RCC 7860 (cell line): ENCODE measurements at places on chromosomes 3 and 15.
A peak's percentile ranks its signal among the peaks of the same experiment; 100 is the strongest.

DNA sequence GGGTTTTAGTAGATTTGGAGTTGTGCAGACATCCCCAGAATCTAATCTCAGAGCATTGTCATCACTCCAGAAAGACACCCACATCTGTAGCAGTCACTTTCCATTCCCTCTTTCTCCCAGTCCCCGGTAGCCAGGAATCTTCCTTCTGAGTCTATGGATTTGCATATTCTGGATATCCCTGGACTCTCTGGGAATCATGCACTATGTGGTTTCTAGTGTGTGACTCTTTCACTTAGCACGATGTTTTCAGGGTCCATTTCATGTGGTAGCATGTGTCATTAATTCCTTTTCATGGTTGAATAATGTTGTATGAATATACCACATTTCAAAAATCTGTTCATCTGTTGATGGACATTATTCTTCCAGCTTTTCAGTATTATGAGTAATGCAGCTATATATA, 29.3 kb downstream of the FBLN2 start:
- DNase-seq: peak; percentile 5

GRCh38 chr3:190514413-190515153, 698 bp downstream of the IL1RAP start:
- no peak for DNase-seq

- DNase-seq: peak; percentile 40
Observed at GRCh38 chr3:70261283-70261682, 51.2 kb downstream of the MDFIC2 start.

DNA sequence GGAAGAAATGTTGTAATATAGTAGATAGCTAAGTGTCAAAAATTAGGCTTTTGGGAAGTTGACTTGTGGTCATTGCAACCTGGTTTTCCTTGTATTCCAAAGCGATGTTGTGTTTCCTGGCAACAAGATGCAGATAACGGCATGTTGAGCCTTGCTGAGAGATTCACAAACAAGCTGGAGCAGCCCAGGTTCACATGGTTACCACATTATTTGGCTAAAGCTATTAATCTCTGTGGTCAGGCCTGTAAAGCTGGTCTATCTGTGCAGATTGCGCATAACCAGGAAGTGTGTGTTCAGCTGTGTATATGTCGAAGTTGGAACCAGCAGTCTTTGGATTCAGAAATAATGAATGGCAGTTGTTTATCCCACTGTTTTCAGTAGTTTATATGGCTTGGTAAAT, 6.6 kb downstream of the TIPARP start:
- DNase-seq: peak; percentile 63

DNA sequence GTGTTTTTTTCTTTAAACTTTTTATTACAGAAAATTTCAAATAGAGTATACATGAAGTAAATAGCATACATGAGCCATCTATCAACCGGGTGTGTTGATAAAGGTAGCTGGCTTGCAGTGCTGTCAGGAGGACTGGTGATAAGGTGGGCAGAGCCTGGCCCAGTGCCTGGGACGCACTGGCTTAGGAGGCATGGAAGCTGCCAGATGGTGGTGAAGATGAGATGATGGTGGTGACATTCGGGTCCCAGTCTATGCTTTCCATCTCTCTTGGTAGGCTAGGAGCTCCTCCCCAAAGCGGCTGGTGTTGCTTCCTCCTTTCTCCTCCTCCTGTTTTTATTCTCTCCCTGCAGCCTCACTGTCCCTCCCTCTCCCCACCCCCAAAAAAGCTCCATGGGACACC, 101.7 kb downstream of the ADCY5 start:
- DNase-seq: no peak

GRCh38 chr3:25748189-25748588, 35.1 kb downstream of the NGLY1 start:
- no peak for DNase-seq

- no peak for DNase-seq
Observed at GRCh38 chr3:31530960-31531335, 1.8 kb upstream of the STT3B start.

GRCh38 chr15:65033659-65034269, 4.3 kb upstream of the MTFMT start:
- no peak for DNase-seq

DNA sequence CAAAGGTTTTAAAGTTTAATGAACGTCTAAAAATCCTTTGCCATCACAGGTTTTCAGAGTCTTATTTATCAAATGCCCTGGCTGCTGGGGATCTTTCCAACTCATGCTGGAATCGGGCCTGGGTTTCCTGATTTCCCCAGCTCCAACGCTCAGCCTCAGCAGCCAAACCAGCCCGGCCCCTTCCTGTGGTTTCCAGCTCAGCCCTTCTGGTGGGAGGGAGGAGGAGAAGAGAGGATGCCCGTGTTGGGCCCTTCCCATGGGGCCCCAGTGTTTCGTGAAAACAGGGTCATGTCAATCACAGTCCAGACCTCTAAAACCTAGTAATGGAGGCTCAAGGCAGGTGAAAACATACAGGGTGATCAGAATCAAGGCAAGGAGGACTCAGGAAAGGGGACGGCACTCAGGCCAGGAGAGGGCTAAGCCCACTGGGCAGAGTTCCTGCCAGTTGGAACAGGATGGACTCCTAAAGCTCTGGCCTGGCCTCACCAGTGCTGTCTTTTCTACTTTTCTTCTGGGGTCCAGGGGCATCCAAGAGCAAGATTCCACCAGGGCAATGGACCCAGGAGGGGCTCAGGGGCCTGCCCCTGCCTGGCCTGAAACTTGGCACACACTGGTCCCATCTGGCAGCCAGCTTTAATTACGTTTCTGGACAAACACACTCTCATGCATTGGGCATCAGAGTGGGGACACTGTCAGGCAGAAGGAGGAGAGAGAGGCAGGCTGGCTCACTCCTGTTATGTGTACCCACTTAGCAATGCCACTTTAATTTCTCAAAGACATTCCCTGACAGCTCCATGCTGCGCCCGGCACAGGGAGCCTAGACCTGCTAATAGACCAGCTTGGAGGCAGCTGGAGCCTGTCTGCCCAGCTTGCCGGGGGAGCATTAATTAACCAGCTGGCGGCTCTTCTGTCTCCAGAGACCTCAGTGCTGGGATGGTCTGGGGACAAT, 194.6 kb downstream of the FAM43A start:
- no peak for DNase-seq

DNA sequence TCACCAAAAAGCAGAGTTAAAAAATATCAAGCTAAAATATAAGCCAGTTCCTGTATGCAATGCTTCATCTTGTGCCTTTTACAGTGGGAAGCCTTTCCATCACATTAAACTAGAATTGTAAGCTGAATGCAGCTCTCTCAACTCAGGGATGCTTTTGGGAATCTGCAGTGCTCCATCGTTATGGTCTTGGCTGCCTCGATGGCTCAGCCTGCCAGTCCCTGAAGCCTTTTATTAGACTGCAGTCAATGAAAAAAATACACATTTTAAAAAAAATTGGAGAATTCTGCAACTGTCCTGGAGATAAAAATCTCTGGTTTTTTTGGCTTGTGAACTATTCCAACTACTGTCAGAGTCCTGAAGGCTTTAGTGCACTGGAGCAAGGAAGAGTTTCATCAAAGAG, 53.0 kb downstream of the FRMD4B start:
- DNase-seq: no peak

DNA sequence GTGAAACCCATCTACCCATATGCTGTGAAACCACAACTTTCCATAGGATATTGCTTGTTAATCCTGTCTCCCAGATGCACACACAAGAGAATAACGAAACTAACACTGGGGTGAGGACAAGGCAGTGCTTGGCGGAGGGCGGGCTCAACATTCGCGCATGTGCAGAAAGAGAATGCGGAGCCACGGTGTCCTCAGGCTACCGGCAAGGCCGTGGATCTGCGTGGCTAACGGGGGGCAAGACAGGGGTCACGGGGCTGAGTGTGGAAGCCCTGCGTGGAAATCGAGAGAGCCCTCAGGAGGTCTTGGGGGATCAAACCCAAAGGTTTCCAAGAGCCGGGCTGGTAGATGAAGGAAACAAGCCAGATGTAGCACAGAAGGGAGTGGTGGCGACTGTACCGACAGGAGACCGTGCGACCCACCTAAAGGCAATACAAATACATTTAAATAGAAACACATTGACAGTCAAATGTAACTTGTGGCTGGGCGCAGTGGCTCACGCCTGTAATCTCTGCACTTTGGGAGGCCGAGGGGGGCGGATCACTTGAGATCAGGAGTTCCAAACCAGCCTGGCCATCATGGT, 48.5 kb upstream of the TRA2B start:
- no peak for DNase-seq

DNA sequence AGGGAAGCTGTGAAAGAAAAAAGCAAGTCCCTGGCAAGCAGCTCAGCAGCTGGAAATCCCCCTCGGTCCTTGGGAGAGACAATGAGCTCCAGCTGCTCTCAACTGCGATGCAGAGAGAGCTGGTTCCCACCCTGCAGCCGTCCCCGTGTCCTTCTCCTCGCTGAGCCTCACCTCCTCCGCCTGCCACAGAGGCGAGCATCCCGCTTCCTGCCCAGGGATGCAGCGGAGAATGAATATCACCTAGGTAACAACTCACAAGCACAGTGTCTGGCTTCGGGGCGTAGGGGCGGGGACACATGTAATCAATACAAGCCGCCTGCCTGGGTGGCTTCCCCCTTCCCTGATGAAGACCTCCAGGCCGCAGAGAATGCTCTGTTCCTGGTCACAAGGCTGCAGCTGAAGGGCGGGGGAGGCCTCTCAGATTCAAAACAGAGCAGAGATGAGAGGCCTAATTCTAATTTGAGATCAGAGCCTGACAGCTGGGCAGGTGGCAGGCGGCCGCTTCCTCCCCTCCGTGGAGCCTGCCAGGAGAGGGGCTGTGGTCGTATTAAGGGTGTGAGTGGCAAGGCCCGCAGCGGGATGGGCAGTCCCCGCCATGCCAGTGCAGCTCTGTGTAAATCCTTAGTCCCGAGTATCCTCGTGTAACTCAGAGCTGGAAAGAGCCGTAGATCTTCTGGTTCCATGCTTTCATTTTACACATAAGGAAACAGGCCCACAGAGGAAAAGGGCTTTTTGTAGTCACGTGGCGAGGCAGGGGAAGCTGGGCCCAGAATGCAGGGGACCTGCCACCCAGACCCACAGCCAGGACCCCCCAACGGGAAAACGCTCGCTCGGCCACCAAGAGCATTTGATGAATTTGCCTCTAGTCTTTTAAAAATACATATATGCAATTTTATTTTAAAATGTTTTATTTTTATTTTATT, 24.3 kb downstream of the ZDHHC19 start:
- DNase-seq: no peak

- no peak for DNase-seq
Observed at GRCh38 chr3:22700876-22701275, 502.3 kb upstream of the UBE2E2 start.

- DNase-seq: peak; percentile 39
Observed at GRCh38 chr3:62870321-62870720, 4.9 kb downstream of the CADPS start.

GRCh38 chr15:52206446-52206845, 15.3 kb upstream of the GNB5 start:
- DNase-seq: no peak

DNA sequence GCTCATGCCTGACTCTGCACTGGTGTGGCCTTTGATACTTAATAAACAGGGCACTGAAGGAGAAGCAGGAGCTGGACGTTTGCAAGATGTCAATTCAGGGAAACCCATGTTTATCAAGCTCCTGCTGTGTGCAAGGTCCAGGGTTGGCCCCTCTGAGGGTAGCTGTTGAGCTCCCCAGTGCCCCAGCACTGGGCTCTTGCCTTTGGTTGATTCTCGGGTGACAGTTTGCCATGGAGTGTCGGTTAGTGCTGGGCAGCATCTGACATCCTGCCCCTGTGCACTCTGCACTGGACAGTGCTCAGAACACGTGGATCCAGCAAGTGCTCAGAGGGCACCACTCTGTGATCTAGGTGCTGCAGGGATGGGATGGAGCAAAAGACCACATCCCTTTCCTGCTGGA, 7.3 kb downstream of the HDAC11 start:
- DNase-seq: no peak

GRCh38 chr3:63441262-63441661, 163.2 kb downstream of the SYNPR start:
- no peak for DNase-seq

DNA sequence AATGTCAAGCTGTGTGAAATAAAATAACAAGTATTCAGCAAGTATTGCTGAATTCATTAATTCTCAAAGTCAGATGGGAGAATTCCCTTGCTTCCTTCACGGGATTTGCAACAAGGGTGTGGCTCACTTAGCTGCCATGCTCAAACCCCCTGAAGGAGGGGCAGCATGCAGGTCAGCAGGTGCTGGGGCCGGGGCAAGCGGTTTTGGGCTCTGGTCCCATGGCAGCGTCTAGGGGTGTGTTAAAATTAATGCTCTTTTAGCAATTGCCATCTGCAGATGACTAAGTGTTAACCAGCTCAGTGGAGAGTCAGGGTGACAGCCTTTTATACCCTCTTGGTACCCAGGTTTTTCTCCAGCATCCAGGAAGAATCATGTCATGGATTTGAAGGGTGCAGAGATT, 40.0 kb upstream of the RBMS3 start:
- DNase-seq: no peak

DNA sequence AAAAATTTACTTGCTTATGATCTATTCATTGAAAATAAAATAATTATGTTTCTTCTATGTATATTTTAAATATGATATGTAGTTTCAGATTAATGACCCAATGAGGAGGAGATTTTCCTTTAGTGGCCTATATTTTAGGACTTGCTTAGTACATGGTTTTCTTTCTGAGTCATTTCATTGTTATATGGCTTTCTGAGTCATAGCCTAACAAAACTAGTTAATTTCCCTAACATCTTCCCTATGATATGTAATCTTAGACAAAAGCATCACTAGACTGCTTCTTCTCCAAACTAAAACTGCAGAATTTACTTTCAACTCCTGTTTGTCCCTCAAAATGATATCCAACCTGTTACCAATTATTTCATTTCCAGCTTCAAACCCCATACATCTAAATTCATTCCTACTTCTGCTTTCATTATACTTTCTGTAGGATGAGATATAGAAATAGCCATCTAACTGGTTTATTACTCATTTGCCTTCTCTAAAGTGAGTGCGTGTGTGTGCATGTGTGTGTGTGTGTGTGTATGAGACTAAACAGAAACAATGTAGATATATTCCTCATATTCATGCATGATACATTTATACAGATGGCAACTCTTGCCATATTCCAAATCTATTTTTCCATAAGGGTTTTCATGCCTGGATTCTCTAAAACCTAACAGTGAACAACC, 915.0 kb upstream of the GBE1 start:
- DNase-seq: no peak
